ENCODE measurements at places on chromosomes 11 and 22.

- DNase-seq, result no peak
Observed at GRCh38 chr11:122933416-122933815, 48.2 kb downstream of the BSX start.

GRCh38 chr11:33787076-33787475, 12.8 kb upstream of the FBXO3 start:
- no peak for DNase-seq

- no peak for DNase-seq
Observed at GRCh38 chr22:45336971-45337431, 27.3 kb downstream of the FAM118A start.

DNA sequence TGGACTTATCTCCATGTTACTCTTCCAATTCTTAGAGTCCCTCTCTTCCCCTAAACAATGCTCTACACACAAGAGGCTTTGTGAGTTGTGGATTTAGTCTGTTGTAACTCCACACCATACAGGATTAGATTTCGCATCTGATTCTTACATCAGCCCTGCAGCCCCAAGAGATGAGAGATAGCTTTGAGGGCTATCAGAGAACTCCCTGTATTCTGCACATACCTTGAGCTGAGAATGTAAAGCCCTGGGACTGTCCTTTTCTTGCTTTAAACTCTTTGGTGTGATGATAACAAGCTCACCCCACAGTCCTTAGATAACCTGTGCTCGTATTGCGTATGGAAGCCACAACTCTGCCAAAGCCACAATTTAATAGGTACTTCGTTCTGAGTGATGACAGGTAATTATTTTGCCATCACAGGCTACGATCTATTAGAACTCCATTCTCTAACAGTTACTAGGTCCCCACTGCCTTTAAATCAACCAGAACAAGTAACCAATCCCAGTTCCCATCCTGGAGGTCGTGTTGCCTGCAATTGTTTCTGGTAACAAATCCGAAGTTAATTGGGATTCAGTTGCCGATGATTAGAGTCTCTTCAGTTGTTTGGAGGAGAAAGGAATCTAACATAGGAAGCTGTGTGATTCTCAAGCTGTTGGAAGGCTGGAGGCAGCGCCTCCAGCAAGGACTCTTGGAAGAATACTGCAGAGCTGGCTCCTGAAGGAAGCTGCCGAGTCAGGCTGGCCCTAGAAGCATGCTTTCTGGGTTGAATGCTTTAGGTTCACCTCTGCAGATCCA, 1.3 kb upstream of the PARVG start:
- no peak for DNase-seq

DNA sequence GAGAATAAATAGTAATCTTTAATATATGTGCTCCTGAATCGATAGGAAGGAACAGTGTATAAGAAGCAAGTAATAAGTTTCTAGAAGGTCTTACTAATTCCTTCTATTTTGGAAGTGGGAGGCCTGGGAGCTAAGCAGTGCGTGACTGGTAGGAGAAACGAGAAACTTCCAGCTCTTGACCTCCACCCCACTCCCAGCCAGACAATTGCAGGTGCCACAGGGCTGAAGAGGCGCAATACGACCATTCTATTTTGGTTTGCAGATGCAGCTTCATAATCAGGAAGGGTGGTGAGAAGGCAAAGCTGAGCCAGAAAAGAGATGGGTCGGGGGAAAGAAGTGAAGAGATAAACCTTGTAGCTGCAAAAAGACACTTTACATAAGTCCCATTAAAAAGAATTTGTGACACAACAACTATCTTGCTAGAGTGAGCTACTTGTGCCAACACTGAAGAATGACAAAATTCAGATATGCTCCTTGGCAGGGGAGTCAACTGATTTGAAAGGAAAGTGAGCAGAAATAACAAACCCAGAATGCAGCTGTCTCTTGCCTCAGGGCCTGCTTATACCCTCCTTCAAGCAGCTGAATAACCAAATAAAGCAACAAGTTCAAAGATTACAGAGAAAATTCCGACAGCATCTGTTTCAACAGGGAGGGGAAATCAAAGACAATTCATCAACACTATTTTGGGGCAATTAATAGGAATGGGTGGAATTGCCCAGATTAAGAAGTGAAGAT, 35.1 kb downstream of the GRIA4 start:
- DNase-seq, result no peak

DNA sequence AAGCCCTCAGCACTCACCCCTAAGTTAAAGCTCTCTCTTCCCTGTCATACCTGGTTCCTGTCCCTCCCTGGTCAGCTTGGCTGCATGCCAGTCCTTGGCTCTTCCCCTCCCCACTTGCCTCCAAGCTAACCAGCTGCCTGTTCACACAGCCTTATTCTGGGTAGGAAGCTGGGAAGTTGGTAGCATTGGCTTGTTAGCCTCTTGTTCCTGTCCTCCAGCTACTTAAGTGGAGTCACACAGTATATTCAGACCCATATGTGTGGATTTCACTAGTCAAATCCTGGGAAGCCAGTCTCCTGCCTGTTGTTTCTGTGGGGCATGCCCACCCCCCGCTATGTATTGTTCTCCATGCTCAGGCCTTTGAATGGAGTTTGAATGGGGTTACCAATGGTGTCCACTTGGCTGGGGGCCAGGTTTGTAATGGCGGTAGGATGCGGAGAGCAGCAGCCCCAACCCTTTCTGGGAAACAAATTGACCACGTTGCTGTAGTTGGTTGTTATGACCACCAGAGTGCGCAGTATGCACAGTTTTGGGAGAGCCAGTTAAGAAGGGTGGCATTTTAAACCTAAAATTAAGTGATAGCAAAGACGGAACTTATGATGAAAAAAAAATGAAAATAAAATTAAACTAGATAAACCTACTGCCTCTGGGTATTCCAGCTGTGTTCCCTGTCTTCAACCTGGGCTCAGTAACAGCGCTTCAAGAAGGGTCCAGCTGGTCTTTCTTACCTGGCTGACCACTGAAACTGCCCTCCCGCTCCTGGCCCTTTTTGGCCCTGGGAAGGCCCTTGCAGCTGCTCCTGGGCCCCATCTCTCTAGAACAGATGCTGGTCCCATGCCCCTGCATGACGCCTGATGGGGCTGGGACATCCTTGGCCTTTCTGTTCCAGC, 10.7 kb upstream of the RPS3 start:
- peak; percentile 62 for DNase-seq

DNA sequence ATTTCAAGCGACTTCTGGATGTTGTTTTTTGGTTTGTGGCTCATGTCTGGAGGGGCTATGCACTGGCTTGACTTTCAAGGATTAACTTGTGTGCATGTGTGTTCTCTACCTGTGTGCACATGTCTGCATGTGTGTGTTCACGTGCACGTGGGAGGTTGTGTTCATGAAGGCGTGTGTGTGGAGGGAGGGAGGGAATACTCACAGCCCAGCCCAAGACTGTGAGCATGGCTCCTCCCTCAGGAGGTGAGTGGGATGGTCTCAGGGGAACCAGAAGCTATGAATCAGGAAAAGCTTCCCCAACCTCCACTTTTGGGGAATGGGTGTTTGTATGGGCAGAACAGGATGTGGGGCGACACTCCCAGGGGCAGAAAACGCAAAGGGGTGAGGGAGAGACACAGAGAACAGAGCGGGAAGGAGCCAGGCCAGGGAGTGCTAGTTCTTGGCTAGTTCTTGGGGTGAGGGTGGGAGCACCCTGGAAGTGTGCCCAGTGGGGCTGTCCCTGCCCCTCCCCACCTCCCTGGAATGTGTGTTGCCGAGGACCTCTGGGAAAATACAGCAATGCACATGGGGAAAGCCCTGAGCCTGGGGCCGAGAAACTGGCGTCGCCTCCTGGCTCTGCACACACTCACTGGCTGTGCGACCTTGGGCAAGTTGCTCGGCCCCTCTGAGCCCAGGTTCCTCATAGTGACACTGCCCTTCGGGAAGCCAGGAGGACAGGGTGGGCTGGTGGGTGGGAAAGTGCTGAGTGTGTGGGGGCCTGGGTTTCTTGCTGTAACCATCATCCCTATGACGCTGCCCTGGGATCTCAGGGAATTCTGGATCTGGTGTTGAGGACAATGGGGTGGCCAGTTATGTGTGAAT, 16.9 kb upstream of the ALX4 start:
- no peak for DNase-seq

GRCh38 chr11:46259971-46260560, 17.4 kb upstream of the CREB3L1 start:
- DNase-seq, result no peak

DNA sequence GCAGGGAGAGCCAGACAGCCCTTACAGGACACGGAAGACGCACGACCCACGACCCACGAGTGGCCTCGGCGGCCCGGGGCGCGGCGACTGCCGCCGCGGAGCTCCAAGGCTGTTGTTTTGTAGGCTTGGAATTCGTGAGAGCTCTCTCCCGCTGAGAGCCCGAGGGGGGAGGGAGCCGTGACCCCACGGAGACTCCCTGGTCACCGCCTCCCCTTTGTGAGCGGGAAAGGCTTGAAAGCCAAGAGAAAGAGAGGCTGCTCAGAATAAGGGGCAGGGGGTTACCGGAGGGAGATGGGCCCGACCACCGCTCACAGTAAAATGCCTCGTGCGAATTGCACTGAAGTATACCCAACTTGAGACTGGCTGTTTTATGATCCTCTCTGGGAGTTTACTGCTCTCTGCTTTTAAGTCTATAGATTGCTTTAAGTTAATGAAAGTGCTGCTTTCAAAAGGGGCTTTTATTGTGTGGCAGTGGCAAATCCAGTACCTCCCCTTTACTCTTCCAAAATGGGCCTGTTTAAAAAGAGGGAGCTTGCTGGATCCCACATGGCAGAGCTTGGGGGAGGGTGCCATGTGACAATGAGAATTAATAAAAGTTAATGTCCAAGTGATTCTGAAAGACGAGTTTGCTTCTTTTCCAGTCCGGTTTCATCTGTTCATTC, 2.9 kb downstream of the PKNOX2 start:
- DNase-seq, result no peak

- no peak for DNase-seq
Observed at GRCh38 chr11:65595543-65596281, at the start of gene KCNK7. Gene KCNK7, minus strand, starts transcription at chr11:65595800. Its CDS starts 28 bp downstream, at chr11:65595772.

GRCh38 chr22:46106279-46107022, 43.9 kb upstream of the PPARA start:
- no peak for DNase-seq

GRCh38 chr22:43448048-43448447, 36.2 kb downstream of the MPPED1 start:
- no peak for DNase-seq

DNA sequence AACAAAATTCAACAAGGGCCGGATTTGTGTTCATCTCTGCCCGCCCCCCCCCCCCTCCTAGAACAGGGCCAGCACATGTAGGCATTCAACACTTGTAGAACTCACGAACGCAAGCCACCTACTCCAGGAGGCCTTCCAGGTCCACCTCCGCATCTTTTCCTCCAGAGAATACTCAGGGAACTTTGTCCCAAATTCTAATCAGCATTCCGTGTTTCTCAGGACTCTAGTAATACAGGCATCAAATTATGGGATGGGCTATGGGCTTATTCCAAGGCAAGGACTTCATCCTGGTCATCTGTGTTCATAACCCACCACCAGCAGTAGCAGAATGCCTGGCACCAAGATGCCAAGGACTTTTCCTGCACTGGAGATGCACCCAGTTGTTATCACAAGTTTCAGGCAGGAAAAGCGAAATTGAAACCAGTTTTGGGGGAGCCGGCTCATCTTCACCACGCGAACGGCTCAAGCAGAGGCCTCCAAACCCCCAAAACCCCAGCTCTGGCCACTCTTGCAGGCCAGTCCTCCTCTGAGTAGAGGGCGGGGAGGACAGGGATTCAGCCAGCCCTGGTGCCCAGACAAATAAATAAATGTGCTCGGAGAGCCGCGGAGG, 462 bp downstream of the UBE2L6 start:
- DNase-seq, result peak; percentile 13

GRCh38 chr11:119782739-119783072, 53.7 kb upstream of the NECTIN1 start:
- DNase-seq, result no peak

- no peak for DNase-seq
Observed at GRCh38 chr11:70250876-70251658, 19.4 kb upstream of the PPFIA1 start.

DNA sequence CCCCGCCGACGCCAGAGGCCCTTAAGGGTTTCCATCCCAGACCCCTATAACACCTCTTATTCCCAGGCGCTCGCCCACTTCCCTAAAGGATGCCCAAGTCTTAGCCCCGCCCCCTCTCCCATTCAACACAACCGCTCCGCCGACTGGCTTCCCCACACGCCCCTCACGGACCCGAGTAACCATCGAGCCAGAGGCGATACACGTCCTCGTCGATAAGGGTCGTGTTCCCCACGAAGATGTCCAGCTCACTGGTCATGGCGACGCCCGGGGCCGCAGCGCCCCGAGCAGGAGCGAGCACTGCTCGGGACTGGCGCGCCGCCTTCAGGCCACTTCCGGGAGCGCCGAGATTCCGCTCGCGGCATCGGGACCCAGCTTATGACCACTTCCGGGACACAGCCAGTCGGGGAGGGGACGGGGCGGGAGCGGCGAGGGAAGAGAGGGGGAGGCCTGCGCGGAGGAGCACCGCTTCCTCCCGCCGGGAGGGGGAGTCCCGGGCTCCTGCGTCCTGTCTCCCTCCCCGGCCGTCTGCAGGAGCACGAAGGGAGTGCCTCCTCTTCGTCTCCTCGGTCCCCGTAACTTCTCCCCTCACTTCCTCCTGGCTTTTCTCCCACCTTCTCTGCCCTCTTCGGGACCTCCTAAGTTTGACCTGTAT, at the start of gene FIBP:
Gene FIBP, minus strand, starts transcription at position 309 of the 652 bp plus-strand sequence. Its CDS starts 53 bp downstream, at position 256.
- peak; percentile 96 for DNase-seq

- no peak for DNase-seq
Observed at GRCh38 chr11:115643549-115644270, 139.5 kb upstream of the CADM1 start.

DNA sequence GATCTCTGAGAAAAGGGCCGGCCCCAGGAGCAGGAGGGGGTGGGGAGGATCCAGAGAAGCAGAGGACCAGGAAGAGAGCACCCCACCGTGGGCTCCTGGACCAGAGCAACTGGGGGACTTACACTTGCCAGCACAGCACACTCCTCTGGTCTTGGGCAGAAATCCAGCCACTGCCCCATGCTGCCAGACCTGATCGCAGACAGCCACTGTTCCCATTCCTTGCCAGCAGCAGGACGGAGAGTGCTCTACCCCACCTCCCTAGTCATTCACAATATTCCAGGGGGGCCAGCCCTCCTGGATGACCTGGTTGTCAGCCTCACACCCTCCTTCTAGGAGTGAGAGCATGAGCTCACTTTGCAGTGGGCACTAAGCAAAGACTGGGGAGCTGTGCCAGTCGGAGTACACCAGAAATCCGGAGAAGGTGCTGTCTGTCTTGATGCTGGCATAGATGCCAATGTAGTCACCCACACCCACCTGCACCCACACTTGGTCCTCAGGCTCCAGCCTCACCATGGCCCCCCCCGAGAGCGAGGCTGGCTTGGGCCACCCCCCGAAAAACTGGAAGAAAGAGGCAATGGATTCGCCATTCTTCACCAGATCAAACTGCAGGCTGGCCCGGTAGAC, 1.6 kb downstream of the C1QTNF5 start:
- no peak for DNase-seq

DNA sequence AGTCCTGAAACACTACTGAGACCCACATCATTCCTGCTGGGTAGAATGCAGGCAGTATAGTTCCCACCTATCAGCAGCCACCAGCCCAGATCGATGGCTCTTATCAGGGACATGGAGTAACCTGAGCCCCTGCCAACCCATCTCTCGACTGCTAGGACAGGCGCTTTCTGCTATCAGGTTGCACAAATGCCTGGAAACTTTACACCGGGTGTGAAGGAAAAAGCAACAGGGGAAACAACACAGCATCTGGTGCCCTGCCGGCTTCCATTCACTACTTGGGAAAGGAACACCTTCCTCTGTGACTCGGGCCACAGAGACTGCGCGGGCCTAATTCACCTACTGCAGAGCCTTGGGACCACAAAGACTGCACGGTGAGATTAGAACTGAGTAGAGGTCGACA, 18.5 kb downstream of the RBFOX2 start:
- DNase-seq, result no peak

Data from activated gamma-delta T cell treated with Interleukin-2 at 50 U/mL for 16 hours (primary cell).